ENCODE measurements at places on chromosomes 4 and X.

GRCh38 chrX:24242649-24243175 is 71.2 kb downstream of the SUPT20HL2 start:
- no peak for DNase-seq

DNA sequence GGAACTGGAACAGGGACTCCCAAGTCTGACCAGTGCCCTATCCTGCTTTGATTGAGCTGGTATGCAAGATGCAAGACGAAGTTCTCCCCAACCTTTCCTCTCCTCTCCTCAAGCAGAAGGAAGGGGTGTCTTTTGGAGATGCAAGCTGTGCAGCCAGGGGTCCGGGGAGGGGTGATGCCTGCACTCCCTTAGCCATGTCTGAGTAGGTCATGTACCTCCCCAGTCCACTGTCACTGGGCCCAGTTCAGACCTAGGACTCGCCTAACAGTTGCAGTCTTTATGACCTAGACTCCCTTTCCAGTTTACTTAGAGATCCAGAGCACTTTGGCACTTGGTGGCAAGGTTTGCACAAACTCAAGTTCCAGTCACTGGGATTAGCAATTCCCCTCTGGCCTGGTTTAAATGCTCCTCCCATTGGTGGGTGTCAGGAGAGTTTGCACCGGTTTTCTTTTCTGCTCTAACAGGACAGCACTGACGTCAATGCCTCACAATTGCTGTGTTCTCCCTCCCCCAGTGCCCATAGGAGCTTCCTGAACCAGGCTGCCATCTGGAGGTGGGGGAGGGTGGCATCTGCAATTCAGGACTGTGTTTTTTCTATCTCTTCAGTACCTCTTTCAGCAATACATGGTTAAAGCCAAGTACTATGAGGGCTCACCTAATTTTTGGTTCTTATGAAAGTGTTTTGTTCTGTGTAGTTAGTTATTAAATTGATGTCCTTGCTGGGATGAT is 782.2 kb downstream of the ARAP2 start:
- no peak for DNase-seq

DNA sequence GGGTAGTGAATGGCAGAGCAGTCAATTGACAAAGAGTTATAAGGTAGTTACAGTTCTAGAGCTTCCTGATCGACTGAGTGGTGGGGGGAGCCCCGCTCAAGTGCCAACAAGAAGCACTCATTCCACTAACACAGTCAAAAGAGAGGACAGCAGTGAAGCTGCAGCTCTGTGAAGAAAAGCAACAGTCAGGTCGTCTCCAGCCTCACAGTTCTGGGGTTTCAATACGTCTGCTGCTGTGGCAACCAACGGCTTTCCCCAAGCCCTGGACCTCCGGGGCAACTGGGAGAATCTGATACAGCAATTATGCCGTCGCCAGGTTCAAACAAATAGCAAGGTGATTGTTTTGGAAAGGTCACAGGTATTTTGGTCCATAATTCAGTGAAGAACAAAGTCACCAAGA is 30.8 kb downstream of the GPM6B start:
- DNase-seq = no peak

DNA sequence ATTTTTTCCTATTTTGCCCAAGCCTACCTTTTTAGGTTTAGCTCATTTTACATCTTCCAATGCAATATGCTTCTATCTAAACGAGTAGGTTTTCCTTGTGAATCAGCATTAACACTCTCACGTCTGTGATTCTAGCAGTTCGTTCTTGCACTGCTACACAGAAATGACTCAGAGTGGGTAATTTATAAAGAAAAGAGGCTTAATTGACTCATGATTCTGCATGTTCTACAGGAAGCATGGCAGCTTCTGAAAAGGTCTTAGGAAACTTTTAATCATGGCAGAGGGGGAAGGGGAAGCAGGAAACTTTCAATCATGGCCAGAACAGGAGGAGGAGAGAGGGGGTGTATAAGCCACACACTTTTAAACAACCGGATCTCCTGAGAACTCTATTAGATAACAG is 44.9 kb downstream of the SPANXN1 start:
- no peak for DNase-seq
